H1 (cell line): ENCODE measurements at places on chromosomes 4 and X.
A peak's percentile ranks its signal among the peaks of the same experiment; 100 is the strongest.

DNA sequence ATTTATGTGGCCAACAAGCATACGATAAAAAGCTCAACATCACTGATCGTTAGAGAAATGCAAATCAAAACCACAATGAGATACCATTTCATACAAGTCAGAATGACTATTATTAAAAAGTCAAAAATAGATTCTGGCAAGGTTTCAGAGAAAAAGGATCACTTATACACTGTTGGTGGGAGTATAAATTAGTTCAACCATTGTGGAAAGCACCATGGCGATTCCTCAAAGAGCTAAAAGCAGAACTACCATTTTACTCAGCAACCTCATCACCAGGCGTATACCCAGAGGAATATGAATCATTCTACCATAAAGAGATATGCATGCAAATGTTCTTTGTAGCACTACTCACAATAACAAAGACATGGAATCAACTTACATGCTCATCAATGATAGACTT is 478.7 kb upstream of the GALNTL6 start:
- no peak for DNase-seq

- DNase-seq = peak; percentile 57
Measured at GRCh38 chr4:95546866-95547714, 1.7 kb downstream of the UNC5C start.

DNA sequence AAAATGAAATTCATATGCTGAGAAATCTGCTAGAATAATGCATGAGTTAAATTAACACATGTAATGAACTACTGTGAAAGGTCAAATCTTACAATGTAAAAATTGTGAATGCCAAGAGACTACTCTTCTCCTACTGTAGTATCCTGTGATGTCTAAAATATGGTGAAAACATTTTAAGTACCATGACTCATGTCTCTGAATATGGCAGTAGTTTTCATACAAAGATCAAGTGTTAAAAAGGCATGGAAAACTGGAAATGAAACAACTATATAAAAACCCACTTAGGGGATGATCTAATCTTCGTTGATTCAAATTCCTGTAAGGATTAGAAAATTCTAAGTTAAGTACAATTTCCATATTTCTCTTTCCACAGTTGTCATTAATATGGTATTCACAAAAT is 221.3 kb downstream of the PPP3CA start:
- DNase-seq = no peak

DNA sequence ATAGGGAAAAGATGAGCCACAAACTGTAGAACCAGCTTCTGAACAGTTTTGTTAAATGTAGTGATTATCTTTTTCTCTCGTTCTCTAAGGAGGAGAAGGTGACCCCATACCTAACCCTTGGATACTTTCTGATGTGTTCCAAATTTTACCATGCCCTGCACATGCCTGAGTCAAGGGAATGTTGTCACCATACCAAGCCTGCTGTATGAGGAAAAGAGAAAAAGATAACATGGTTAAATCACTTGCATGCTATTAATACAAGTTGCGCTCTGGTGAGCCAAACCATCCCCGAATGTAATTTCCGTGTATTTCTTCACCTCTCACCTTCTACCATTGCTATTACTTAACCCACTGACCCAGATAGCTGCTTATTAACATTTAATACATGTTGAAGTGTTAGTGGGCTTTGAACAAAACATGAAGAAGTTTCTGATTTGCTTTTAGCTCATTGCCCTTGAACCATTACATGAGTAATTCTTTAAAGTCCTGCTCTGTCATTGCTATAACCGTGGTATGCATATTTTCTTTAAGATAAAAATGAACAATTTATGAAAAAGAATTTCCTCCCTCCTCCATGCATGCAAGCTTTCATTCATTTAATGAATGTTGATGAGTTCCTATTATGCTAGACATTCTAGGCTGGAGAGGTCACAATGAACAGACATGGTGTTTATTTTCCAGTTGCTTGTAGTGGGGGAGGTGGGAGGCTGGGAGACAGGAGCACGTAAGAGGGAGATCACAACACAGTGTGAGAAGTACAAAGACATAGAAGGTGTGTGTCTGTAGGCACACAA is 13.6 kb upstream of the KIT start:
- no peak for DNase-seq

DNA sequence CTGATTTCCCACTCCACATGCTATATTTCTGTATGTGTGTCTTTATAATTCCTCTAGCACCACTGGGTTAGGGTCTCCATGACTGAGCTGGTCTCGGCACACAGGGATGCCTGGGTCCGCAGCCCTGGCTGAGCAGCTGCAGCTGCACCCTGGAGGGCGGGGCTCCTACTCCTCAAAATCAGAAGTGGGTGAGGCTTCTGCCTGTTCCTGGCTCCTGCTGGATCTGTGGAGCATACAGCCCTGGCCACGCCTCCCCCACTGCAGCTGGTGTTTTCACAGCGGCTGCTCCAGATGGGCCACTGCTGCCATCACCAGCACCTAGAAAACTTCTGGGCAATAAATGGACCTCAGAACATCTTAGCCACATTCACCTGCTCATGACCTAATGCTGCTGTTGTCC is 30.9 kb downstream of the SPCS3 start:
- DNase-seq = no peak

DNA sequence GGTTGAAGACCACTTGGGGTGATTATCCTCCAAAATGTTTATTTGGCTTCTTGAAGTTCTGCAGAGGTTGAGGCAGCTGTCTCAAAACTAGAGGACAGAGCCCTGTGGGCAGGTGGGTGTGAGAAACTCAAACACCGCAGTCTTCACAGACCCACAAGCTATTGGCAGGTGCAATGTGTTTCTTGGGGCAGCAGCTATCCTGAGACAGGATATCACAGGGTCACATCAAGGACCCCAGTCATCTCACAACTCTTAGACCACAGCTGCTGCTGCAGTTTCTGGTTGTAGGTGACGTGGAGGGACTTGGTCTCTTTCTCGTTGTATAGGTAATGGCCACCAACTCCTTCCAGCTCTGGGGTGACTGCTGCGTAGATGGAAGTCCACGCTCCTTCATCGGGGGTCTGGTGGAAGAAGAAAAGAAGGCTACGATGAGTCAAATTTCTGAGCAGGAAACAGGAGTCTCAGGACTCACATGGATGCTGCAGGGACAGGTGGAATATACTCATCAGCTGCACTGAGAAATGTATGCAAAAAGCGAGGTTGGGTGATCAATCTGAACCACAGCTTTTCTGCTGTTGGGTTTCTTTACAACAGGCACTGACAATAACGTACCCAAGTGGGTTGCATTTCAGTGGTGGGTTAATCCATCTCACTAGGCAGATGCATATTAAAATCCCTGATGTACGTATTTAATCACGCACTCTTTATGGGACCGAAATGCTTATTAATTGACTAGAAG is 279.8 kb downstream of the DHRSX start:
- DNase-seq = no peak

DNA sequence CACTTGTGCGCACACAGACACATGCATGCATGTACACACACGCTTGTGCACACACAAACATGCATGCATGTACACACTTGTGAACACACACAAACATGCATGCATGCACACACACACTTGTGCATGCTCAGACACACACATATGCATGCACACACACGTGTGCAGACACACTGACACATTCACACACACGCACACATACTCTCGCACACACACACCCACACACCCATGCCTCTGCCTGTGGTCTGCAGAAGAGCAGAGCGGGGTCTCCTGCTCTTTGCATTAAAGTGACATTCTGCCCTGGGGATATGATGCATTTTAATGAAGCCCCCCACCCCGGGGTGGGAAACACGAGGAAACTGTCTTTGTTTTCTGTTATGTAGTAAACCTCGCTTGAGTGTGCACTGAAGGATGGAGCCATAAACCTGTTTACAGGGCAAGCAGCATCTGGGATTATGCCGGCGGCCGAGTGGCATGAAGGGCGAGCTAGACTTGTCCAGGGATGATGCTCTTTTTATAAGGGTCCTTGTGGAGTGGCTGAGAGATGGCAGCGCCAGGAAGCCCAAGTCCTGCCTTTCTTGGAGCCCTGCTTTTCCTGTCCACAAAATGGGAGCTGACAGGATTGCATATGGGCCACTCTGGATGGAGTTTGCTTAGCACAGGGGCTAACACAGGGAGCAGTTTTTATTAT is 17.8 kb downstream of the PSAPL1 start:
- no peak for DNase-seq

DNA sequence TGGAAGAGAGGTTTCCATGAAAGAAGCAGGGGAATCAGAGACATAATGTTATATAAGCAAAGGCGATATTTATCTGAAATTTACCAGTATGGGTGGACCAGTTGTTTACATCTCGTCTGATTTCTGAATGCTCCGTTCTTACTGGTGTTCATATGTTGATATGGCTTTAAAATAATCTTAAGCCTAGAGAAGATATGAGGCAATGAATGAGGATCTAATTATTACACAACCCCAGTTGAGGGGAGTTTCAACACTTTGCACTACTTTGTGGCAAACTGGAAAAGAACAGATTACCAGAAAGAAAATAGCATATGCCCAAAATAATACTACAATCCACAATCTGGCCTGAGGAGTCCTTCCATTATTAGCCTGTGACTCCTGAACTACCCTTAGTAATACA is 263.3 kb upstream of the MAGEB2 start:
- no peak for DNase-seq

GRCh38 chrX:153032397-153033118 is 23.7 kb upstream of the PNMA3 start:
- DNase-seq = peak; percentile 87

DNA sequence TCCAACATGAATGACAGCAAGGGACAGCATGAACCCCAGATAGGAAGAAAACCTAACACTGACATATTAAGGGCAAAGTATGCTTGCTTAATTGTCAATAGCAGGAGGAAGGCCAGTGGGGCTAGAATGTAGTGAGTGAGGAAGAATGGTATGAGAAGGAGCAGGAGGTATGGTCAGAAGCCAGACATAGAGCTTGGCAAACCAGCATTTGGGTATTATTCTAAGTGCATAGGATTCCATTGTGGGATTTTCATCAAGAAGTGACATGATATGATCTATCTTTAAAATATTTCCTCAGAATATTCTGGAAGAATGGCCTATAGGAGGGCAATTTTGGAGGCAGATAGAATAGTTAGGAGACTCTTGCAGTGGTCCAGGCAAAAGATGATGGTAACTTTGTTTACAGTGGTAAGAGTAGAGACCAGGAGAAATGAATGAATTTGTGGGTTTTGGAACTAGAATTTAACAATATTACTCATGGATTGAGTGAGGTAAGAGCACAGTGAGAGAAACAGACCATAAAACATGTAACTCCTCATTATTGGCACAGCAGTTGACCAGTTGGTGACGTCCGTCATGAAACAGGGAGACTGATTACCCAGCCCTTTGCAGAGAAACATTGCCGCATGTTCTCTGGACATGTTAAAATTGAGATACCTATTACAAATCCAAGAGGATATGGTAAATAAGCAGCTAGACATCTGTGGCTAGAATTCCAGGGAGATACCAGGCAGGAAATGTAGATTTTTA is 246.5 kb upstream of the HS3ST1 start:
- DNase-seq = no peak

DNA sequence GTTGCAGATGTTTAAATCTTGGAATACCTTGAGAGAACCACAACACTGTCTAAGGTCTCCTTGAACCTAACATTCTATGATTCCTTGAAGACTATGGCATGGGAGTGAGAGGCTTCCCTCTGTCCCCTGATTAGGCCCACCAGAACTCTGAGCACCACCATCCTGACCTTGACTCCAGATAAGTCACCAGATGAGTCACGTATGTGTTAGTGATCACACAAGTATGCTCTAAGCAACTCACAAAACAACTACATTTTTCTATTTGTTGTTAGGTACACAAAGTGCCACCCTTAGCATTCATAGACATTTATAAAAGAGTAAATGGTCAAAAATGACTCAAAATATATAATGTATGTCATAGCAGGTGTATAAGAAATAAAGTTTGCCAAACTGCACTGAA is 252.9 kb upstream of the CXXC4 start:
- no peak for DNase-seq

- no peak for DNase-seq
Measured at GRCh38 chr4:8898419-8898818, 26.8 kb upstream of the HMX1 start.

- no peak for DNase-seq
Measured at GRCh38 chr4:127479031-127479622, 153.6 kb upstream of the INTU start.

DNA sequence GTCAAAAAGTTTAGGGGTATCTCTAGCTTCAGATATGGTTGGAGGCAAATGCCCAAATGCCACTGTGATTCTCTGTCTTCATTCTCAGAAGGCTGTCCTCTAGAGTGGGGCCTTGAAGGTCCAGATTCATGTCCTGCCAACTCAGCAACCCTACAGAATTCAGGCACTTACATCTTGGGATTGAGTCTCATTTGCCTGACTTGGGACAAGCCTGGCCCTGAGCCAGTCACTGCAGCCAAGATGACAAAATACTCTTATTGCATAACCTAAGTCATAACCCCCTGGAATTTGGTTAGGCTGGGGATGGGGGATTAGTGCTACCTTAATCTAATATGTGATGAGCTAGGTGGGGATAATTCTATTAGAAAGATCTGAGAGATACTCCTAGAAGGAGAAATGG is 100.5 kb downstream of the AREG start:
- no peak for DNase-seq

DNA sequence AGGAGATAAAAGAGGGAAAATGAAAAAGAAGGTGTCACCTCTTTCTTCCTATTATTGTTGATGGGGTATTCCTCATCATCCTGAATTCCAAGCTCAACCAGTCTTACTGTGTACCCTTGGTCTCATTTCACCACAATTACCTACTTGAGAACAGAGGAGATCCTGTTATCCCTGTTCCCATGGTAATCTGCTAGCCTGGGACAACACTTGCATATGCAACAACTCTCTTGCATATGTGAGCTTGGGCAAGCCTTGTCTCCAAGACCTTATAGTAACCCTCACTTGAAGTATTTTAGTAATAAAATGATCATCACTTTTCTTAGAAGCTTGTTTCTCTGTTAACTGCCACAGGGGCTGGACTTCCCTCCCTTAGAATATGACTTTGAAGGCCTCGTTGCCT is 253.7 kb downstream of the NAP1L3 start:
- DNase-seq = no peak
